Mesothelial cell of epicardium (in vitro differentiated cells): ENCODE measurements at places on chromosomes 1 and 21. TPM values are rescaled to one million over a fixed set of nuclear protein-coding genes. Genes with fewer than 3 reads are reported as not detected.

DNA sequence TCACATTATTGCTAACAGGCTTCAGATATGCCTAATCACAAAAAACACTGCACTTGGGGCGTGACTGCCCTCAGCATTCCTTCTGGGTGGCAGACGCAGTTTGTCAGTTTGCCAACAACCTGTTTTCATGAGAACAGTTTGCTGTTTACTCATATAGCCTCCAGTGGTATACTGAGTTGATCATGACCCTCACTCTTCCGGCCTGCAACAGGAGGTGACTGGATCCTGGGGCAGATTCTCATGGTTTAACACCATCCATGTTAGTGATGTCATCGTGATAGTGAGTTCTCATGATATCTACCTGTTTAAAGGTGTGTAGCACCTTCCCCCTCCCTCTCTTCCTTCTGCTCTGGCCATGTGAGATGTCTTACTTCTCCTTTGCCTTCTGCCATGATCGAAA lies 555.2 kb downstream of the PLPP3 start:
- no peaks in the 10 kb centered on the region for H3K27me3 ChIP-seq
- H3K4me3 ChIP-seq, result no peak overlapping the region
- H3K4me1 ChIP-seq, result peaks cover 2% of the 10 kb centered on the region
- DNase-seq, result no peak
- no peak overlapping the region for H3K27ac ChIP-seq

DNA sequence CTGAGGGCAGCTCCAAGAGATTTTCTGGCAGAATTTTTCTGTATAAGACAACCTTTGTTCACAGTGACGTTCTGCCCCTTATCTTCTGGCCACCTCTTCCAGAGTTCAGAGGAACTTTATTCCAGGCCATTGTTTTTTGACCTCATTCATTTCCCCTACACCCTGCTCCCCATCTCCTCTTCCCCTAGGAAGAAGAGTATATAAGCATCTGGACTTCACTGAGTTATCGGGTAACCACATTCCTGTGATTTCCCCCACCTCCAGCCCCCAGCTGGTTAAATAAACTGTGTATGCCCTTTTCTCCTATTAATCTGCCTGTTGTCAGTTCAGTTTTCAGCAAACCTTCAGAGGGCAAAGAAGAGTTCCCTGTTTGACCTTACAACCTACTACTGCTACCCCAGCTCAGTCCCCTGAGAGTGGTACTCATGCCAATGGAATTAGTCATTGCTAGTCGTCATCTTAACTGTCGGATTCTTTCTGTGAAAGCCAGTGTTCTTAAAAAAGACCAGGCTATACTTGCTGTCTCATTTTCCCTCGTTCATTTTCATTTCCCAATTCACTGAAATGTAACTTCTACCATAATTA lies 14.3 kb upstream of the ALG14 start:
- H3K27ac ChIP-seq, result peak overlapping the region; percentile 62
- no peaks in the 10 kb centered on the region for H3K27me3 ChIP-seq
- DNase-seq, result no peak
- peaks cover 2% of the 10 kb centered on the region for H3K36me3 ChIP-seq
- no peak overlapping the region for H3K4me3 ChIP-seq
- peaks cover 12% of the 10 kb centered on the region for H3K4me1 ChIP-seq

DNA sequence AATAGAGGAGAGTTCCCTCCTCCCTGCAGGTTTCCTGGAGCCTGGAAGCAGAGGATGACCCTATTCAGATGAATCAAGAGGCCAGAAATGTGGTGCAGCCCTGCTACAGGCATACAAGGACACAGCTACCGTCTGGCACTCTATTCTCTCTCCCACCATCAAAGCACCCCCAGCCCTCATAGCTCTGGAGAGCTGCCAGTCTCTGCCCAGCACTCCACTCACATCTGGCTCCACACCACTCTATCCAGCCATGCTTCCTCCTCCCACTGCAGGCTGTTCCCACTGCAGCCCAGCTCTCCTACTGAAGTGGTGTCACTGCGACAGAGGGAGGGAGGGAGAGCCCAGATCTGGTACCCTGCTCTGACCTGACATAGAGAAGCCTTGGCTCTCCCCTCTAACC lies 18.4 kb downstream of the SYT2 start:
- H3K4me1 ChIP-seq, result no peaks in the 10 kb centered on the region
- H3K4me3 ChIP-seq, result no peak overlapping the region
- H3K27ac ChIP-seq, result no peak overlapping the region
- no peak for DNase-seq
- H3K27me3 ChIP-seq, result peaks cover 72% of the 10 kb centered on the region

DNA sequence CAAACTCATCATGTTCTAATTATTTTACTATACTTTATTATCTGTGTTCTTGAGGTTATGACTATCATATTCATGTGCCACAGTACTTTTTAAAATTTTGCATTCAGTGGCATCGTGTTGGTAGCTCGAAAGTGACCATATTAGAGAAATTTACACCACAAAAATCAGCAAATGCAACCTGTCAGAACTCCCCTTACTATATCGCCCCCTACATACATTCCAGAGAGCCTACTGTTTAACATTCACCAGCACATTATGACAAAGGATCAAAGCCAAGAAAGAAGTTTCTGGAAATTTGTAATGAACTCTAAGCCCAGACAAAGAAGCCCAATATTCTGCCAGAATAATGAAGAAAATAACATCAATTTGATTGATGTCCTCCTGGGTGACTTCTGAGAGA lies 909.3 kb downstream of the LTN1 start:
- no peak overlapping the region for H3K27ac ChIP-seq
- H3K4me3 ChIP-seq, result no peak overlapping the region
- peaks cover 19% of the 10 kb centered on the region for H3K36me3 ChIP-seq
- no peak for DNase-seq

- no peak overlapping the region for H3K4me3 ChIP-seq
- H3K27me3 ChIP-seq, result no peaks in the 10 kb centered on the region
- H3K36me3 ChIP-seq, result peaks cover 2% of the 10 kb centered on the region
- peaks cover 29% of the 10 kb centered on the region for H3K4me1 ChIP-seq
- no peak overlapping the region for H3K27ac ChIP-seq
Observed at GRCh38 chr1:103256490-103256889, 148.2 kb upstream of the COL11A1 start.

The KIAA1614 gene
- total RNA-seq, result 5.4 to 7.4 TPM (median 7.3 TPM) in 3 replicates

The SPRR2G gene
- not detected in 3 replicates for total RNA-seq

GRCh38 chr1:222529916-222530315 lies 18.0 kb downstream of the HHIPL2 start:
- no peaks in the 10 kb centered on the region for H3K4me1 ChIP-seq
- no peak for DNase-seq
- no peak overlapping the region for H3K27ac ChIP-seq

The CYP4A22 gene
- total RNA-seq, result not detected in 3 replicates

The TNFSF18 gene
- 3.3 to 4.6 TPM (median 3.7 TPM) in 3 replicates for total RNA-seq

The CELSR2 gene
- 24.9 to 27.1 TPM (median 25.0 TPM) in 3 replicates for total RNA-seq

GRCh38 chr1:87042111-87042811 lies 127.8 kb downstream of the HS2ST1 start:
- no peak for DNase-seq
- peak overlapping the region; percentile 11 for H3K27ac ChIP-seq
- no peak overlapping the region for H3K4me3 ChIP-seq

- H3K27me3 ChIP-seq, result no peaks in the 10 kb centered on the region
- no peak overlapping the region for H3K4me3 ChIP-seq
- no peaks in the 10 kb centered on the region for H3K4me1 ChIP-seq
- no peak for DNase-seq
Observed at GRCh38 chr1:211483896-211484612, 7.9 kb downstream of the RD3 start.

- peaks cover 6% of the 10 kb centered on the region for H3K4me1 ChIP-seq
- no peak overlapping the region for H3K4me3 ChIP-seq
- H3K36me3 ChIP-seq, result no peaks in the 10 kb centered on the region
- no peaks in the 10 kb centered on the region for H3K27me3 ChIP-seq
- DNase-seq, result no peak
Observed at GRCh38 chr1:116916533-116917445, 7.1 kb downstream of the PTGFRN start.

DNA sequence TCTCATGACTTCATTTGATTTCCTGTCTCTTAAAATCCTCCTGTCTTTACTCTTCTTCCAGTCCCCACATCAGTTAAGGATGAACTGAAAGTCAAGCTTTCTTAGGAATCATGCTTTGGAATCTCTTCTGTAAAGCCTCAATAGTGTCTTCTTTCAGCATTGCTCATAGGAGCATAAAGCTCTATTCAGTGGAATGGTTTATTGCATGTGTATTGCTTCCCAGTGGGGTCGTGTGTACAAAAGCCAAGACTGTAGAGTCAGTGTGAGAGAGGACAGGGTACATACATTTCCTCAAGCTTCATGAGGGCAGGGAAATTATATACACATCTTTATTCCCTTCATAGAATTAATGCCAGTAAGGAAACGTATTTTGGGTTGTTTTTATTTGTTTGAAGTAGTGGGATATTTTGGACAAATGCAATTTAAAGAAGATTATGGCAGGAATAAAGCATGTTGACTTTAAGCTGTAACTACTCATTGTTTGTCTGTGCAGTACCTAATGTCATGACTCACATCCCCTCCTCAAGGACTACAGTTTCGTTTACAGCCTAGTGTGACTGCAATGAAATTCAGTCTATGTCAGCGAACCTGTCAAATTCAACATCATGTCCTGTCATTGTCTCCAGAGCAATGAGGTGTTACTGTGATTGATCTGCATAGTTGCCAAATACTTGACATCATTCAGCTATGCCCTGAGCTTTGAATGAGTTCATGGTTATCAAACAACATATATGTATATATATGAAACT lies 2164.2 kb downstream of the NCAM2 start:
- no peaks in the 10 kb centered on the region for H3K4me1 ChIP-seq
- H3K4me3 ChIP-seq, result no peak overlapping the region
- no peak for DNase-seq

- H3K27ac ChIP-seq, result no peak overlapping the region
- H3K27me3 ChIP-seq, result no peaks in the 10 kb centered on the region
- no peak for DNase-seq
Observed at GRCh38 chr1:92797297-92797696, 12.4 kb upstream of the EVI5 start.

GRCh38 chr1:233844275-233844674 lies 60.2 kb upstream of the SLC35F3 start:
- no peak overlapping the region for H3K27ac ChIP-seq
- H3K4me3 ChIP-seq, result no peak overlapping the region
- no peaks in the 10 kb centered on the region for H3K36me3 ChIP-seq
- DNase-seq, result no peak

DNA sequence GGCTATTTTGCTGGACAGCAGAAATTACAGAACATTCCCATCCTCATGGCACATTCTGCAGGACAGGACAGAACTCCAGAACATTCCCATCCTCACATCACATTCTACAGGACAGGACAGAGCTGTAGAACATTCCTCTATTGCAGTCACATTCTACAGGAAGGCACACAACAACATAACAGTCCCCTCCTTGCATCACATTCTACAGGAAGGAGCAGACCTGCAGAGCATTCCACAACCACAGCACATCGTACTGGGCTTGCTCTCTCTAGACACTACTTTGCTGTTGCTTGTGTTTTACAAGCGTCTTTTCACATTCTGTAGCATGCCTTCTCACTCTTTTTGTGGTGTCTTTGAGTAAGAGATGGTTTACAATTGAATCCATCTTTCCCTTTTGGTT lies 26.8 kb upstream of the ABCB10 start:
- H3K4me1 ChIP-seq, result peaks cover 3% of the 10 kb centered on the region
- H3K27me3 ChIP-seq, result no peaks in the 10 kb centered on the region
- H3K27ac ChIP-seq, result no peak overlapping the region
- DNase-seq, result no peak
- no peak overlapping the region for H3K4me3 ChIP-seq

The TNNT2 gene
- 32.6 to 37.1 TPM (median 37.1 TPM) in 3 replicates for total RNA-seq

DNA sequence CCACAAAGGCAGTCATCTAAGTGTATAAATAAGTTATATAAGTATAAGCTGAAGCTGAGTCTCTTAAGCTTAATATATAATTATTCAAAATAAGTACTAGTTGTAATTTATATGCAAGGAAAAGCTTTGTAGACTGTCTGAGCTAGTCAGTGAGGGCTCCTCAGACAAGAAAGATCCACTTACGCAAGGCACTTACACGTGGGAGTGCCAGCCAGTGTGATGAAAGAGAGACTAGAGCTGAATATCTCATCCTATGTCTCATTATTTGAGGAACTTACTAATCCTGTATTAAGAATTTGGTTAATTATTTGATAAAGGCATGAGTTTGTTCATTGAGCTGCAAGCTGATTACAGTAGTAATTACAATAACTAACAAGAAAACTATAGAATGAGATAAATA lies 146.9 kb downstream of the PDE4B start:
- H3K4me3 ChIP-seq, result no peak overlapping the region
- peaks cover 28% of the 10 kb centered on the region for H3K27me3 ChIP-seq
- no peaks in the 10 kb centered on the region for H3K36me3 ChIP-seq
- H3K4me1 ChIP-seq, result no peaks in the 10 kb centered on the region
